Fibroblast of skin of right quadriceps (primary cell): ENCODE measurements at places on chromosomes 5 and 9.

DNA sequence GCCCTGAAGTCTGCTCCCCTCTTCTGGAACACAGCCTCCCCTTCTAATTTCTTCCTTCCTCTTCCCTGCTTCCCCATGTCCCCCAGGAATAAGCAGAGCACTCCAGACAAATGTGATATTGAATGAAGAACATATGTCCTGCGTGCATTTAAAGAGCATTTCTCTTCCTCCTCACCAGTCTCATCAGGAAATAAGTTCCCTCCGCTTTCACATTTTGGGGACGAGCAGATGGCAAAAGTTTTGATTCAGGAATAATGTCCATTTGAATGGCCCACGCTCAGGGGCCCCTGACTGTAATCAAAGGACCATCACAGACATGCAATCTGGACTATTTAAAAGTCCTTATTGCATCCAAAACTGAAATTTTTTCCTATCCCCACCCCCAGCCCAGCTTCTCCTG lies 316.1 kb downstream of the CDK5RAP2 start:
- no peak for DNase-seq

DNA sequence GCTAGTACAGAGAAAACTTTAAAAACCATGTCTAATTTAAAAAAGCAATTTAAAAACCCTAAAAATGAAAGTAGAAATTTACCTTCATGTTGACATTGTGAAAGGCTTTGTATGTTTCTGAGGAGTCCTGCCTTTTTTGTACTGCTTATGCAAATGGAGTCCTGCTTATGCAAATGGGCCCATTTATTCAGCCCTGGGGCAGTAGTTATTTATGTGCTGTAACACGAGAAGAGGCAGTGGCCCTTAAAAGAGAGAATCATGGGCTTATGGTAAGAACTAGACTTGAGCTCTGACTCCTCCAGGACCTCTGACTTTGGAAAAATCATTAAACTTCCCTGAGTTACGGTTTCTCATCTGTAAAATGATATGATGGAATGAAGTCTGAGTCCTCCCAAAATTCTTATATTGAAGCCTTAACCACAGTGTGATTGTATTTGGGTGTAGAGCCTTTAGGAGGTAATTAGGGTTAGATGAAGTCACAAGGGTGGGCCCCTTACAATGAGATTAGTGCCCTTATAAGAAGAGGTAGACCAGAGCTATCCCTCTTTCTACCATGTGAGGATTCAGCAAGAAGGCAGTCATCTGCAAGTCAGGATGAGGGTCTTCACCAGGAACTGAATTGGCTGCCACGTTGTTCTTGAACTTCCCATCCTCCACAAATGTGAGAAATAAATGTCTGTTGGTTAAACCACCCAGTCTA lies 447.8 kb upstream of the CD180 start:
- no peak for DNase-seq

DNA sequence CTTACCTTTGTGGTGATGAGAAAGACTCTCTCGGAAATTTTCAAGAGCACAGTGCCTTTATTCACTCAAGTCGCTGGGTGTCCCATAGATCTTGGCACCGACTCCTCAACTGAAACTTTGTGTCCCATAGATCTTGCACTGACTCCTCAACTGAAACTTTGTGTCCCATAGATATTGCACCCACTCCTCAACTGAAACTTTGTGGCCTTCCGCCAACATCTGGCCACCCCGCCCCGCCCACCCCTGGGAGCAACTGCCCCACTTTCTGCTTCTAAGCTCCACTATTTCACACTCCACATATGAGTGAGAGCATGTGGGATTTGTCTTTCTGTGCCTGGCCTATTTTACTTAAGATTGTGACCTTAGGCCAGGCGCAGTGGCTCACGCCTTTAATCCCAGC lies 12.7 kb upstream of the EGFL7 start:
- DNase-seq: no peak

- DNase-seq: peak; percentile 15
Measured at GRCh38 chr9:15231788-15232635, 75.0 kb downstream of the TTC39B start.

- no peak for DNase-seq
Measured at GRCh38 chr9:23088932-23089364, 642.3 kb downstream of the DMRTA1 start.
